ENCODE measurements at places on chromosomes 11 and 22.
A peak's percentile ranks its signal among the peaks of the same experiment; 100 is the strongest.

DNA sequence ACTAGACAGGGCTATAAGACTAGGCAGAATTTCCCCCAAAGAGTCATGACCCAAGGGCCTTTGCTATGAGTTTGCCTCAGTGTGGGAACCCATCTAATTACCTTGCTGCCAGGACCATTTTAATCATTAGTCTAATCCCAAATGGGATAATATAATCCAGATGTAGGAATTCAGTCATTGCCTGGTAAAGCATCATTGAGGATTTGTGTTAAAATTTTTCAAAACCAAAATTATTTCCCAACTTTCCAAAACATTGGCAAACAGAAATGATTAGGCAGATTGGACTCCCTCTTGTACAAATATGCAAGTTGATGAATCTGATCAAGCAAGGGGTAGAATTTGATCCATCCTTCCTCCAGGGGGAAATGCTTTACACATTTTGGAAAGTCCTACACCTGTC lies 16.2 kb upstream of the MMP13 start:
- no peak for DNase-seq

GRCh38 chr11:130940706-130941105 lies 24.4 kb upstream of the SNX19 start:
- no peak for DNase-seq

GRCh38 chr22:19455033-19455432 lies 7.5 kb upstream of the C22orf39 start:
- DNase-seq = no peak

GRCh38 chr11:35403765-35404387 lies 15.5 kb downstream of the SLC1A2 start:
- DNase-seq = no peak

DNA sequence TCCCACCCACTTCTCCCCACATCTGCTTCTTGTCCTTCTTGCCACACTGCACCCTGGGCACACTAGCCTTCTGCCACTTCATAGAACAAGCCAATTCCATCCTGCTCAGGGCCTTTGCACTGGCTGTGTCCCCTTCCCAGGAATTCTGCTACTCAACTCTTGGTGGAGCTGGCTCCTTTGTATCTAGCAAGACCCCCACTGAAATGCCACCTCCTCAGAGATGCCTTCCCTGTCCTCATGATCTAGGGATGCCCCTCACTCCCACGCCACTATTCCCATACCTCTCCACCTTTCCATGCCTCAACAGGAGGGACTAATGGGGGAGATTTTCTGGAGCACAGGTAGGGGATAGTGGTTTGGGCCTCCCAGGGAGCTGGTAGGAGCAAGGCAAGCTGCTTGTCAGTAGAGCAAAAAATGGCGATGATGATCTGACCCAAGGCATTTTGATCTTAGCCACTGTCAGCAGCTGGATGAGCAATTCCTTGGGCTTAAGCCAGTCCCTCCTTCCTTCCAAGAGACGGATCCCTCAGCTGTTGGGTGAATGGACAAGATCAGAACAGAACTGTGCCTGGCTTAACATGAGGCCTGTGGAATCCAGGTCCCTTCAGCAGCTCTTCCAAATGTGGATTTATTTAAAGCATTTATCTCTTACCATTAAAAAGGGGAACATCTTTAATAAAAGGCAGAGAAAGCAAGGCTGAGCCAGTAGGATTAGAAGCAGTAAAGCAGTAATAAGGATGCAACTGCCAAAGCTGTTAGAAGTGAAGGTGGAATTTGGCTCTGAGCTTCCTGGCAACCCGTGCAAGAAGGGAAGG lies 4.0 kb upstream of the PRDM11 start:
- DNase-seq = no peak

GRCh38 chr11:68766786-68767185 lies 15.5 kb upstream of the TESMIN start:
- DNase-seq = no peak

DNA sequence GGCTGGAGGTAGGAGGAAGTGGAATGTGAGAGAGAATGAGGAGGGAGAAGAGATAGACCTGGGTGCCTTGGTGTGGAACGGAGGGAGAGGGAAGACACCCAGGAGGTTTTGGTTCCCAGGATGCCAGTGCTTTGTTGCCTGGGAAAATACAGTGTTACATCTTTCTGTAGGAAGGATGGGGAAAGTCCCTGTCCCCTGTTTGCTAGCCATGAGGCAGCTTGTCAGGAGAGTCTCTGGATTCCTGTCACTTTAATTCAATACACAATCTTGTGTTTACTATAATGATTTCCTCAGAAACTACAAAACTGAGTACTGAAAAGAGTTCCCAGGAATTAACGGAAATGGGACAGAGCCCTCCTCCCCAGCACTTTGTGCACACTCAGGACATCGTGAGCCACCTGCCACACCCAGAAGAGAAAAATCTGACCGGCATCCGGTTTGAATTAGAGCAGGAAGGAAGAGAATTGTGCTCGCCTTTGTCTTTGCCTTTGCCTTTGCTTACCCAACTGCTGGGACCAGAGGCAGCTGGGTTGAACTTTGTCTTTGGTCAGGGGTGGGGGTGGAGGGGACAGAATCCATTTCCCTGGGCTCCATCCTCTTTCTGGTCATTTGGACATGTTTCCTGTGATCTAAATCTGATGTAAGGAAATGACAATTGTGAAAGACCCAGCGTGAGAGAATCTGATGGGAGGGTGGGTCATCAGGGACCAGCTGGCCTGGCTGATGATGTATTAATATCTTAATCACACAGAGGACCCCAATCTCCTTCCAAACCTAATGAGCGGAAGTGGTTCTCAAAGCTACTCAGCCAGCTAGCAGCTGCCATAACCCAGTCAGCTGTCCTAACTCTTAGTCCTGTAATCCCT lies 1.3 kb upstream of the LIMK2 start:
- DNase-seq = no peak

- no peak for DNase-seq
Measured at GRCh38 chr11:43770173-43770572, 89.6 kb downstream of the HSD17B12 start.

GRCh38 chr22:23236026-23236425 lies 55.7 kb downstream of the BCR start:
- no peak for DNase-seq

DNA sequence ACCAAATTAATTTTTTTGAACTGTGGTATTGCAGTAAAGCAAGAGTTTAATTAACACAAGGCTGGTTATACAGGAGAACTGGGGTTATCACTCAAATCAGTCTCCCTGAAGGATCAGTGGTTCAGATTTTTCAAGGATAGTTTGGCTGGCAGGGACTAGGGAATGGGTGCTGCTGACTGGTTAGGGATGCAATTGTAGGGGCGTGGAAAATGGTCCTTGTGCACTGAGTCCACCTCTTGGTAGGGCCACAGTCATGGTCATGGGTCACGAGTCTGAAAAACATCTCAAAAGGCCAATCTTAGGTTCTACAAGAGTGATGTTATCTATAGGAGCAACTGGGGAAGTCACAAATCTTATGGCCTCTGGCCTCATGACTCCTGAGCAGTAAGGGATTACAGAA lies 27.9 kb downstream of the MCHR1 start:
- no peak for DNase-seq

DNA sequence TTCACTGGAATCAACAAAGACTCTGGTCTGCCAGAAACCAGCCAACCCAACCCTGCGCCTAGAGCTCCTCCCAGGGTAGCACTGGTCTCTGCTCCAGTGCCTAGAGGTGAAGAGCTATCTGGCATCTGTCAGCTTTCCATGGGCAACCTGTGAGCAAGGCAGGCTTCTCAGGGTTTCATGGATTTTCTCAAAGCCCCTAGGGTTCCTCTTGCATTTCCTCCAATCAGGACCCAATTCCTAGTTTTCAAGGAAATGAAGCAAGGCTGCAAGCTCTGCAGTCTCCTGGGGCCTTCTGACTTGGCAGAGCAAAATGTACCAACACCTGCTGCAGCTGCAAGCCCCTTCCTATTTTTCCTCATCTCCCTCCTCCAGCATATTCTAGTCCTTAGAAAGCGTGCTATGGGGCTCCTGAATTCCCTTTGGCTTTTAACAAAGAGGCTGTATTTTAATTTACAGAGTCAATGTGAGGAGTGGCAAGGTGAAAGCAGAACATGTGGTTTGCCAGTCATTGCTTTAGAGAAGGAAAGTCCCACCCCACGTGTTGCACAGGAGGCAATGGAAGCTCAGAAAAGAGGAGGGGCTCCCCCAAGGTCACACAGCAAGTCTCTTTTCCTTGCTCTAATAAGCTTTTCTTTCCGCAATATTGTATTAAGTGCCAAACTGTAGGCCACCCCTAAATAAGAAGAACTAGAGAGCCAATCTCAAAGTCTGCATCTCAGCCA lies 33.0 kb upstream of the RIC3 start:
- no peak for DNase-seq

GRCh38 chr11:90218606-90219005 lies 4.2 kb downstream of the CHORDC1 start:
- DNase-seq = no peak

DNA sequence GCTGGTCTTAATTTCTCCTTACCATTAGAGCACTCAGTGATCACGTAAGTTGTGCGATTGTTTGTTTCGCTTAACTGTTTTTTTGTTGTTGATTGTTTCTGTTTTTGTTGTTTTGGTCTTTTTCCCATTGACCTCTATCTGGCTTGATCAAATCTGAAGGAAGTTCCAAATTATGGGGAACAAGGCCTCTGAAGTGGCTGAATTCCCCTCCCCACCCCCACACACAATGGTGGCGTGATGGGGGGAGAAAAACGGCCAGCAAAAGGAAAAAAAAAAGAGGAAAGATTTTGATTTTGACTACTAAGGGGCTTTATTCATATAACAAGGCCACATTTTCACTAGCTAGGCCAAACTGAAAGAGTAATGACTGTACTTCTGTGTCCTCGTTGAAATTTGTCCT lies 53.6 kb downstream of the OSBPL5 start:
- DNase-seq = no peak

DNA sequence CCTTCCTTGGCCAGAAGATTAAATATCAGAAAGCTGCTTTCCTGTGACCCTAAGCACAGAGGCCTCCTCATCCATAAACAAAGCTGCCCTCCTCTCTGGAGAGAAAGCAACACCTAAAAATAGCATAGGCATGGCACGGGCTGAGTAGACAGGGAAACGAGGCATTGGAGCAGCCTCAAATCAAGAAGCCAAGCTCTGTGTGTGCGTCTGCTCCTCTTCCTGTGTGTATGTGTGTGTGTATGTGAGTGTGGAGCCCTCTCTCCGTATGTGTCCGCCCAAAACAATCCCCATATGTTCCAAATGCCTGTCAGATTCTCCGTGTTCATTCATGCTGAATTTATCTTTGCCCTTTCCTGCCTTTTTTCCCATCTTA lies 24.0 kb downstream of the KCNJ5 start:
- peak; percentile 15 for DNase-seq

GRCh38 chr11:9002920-9003572 lies 755 bp downstream of the NRIP3 start:
- DNase-seq = no peak

DNA sequence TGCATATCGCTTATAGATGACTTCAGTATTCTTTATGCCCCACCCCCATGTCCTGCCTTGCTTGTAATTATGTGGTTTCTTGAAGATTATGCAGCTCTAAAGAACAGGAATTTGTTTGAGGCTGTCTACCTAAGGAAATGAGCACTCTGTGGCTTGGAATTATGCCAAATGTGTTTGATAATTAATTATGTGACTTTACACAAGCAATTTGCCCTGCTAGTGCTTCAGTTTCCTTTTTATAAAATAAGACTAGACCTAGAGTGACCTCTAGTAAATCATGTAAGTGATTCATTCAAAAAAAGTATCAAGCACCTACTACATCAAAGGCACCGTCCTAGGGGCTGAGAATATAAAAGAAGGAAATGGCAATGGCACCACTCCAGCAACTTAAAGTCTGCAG lies 491.5 kb upstream of the KIRREL3 start:
- DNase-seq = no peak

DNA sequence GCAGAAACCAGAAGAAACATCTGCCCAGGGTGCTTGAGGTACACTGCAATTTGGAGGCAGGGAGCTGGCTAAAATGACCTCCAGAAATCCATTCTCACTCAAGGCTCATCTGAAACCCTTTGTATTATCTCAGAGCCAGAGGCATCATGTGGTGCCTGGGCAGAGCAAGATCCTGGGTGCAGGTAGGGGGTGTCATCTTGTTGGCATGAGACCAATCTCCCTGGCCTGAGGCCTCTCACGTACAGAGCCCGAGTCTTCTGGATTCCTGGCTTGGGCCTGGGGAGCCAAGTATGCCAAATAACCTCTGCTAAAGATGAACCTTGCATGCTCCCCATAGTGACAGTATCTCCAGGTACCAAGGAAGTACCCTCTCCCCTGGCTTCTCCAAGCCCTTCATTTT lies 2.4 kb downstream of the LMO1 start:
- DNase-seq = peak; percentile 37

- DNase-seq = no peak
Measured at GRCh38 chr11:35855671-35856070, 88.2 kb upstream of the LDLRAD3 start.

DNA sequence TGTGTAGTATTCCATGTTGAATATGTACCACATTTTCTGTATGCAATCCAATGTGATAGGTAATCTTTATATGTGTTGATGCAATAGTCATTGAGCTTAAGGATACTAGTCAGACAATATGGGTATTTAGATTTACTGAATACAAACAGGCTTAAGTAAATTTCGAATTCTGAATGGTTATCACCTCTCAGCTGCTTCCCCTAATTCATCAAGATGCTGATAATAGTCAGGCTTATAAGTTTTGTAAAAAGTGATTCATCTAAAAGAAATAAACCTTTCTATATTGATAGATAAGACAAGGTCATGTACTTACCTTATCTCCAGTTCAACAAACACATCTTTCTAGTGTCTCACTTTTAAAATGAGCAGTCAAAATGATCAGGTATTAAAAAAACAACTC lies 205.5 kb downstream of the CASP12 start:
- no peak for DNase-seq

DNA sequence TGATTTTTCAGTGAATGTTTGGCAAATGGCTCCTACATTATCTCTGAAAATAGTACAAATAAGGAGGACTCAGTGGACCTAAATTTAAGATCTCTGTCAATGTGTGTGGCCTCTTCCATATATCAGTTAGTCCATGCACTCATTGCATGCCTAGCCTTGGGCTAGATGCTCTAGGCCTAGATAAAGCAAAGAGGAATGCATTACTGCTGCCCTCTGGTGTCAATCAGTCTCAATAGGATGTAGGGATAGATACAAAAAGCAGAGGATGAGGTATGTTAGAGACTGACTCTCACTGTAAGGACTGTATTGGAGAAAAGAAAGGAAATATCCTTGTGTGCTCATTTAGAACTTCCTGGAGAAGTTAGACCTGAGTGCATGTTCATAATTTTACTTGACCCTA lies 42.0 kb downstream of the MS4A2 start:
- no peak for DNase-seq

GRCh38 chr22:46352691-46353386 lies 17.3 kb downstream of the TRMU start:
- peak; percentile 79 for DNase-seq

DNA sequence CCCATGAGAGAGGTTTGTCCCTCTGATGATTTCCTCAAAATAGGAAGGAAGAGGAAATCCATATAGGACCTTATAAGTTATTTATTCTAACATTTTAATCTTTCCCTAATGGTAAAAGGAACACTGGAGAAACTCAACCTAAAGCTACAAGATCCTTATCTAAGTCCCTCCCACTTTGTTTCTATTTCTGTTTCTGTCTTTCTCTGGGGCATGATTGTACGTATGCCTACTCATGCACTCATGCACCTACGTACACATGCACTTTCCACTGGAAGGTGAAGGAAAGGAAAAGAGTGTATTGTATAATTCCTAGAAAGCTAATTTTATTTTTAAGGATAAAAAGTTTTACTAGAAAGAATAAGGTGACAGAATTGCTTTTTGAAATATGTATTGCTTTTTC lies 125.0 kb downstream of the RAB38 start:
- DNase-seq = no peak

GRCh38 chr11:126355926-126356897 lies 726 bp downstream of the ST3GAL4 start:
- peak; percentile 85 for DNase-seq

GRCh38 chr11:111975076-111975806 lies 38.1 kb downstream of the DIXDC1 start:
- DNase-seq = no peak
